CD4-positive, alpha-beta T cell treated with Interferon gamma for 1 hour (primary cell): ENCODE measurements at places on chromosomes 3 and 15.

DNA sequence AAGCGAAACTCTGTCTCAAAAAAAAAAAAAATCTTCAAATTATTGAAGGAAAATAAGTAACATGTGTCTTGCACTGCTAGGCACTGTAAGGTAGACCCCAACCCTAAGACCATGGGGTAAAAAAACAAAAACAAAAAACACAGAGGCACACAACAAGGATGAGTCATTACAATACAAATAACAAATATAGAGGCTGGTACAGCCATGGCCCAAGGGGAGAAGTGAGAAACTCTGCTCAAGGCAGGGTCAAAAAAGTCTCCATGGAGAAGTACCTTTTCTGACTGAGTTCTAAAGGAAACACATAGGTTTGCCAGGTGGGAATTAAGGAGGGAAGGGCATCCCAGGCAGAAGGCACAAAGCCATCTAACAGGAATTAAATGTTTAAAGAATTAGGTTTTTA lies 54.5 kb downstream of the TOP2B start:
- no peak for DNase-seq

GRCh38 chr15:94370936-94371285 lies 139.6 kb downstream of the MCTP2 start:
- DNase-seq, result no peak

- DNase-seq, result no peak
Observed at GRCh38 chr3:192887701-192888100, 30.0 kb downstream of the MB21D2 start.

DNA sequence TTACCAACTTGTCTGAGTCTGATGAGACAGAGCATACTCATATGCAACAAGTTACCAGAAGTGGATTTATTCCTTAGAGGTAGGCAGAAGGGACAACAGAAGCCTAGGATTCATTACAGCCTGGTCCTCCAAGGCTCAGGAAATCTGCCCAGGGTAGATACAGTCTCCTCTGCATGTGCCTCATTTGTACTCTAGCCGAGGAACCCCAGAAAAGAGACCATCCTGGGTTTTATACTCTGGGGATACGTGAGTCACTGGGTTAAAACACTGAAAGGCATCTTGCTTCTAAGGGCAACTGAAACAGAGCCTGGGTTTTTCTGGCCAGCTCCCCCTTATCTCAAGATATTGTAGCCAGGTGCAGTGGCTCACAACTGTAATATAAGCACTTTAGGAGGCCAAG lies 45.6 kb downstream of the TLNRD1 start:
- no peak for DNase-seq

DNA sequence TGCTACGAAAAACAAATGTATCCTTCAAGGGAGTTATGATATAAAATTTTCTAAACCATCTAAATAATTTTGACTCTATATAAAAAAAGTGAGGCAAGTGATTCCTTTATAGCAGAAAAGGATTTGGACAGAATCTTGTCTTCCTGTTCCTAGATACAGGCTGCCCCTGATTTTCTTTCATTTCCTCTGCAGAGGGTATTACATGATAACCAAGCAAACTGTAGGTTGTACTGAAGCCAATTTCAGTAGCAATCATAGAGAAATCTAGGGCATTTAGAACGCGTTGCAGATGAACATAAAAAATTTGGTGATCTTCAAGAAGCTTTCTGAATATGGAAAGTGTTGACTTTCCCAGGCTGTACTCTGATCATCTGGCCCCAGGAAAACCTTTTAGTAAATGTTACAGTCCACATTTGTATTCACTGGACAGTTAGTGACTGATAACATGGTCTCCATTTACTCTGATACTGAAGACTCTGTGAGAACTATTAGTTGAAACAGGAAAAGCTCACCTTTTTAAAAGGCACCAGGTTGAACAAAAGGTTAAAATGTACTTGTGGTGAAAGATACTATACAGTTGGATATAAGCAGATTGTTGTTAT lies 9.1 kb upstream of the UTS2B start:
- DNase-seq, result no peak

DNA sequence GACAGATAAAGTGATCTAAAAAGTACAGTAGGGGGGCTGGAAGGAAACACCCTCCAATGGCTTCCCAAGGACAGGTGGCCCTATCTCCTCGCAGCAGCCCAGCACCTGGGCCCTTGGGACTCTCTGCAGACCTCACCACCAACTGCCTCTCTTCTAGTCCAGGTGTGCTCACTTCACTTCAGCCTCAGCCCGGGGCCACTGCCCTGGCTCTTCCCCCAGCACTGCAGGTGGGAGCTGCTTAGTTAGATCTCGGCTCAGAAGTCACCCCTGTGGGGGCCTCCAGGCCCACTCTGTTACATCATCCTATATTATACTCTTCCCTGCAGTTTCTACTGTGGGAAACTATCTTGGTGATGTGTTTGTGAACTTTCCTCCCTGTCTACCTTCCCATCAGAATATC lies 2.0 kb downstream of the KLF15 start:
- no peak for DNase-seq

DNA sequence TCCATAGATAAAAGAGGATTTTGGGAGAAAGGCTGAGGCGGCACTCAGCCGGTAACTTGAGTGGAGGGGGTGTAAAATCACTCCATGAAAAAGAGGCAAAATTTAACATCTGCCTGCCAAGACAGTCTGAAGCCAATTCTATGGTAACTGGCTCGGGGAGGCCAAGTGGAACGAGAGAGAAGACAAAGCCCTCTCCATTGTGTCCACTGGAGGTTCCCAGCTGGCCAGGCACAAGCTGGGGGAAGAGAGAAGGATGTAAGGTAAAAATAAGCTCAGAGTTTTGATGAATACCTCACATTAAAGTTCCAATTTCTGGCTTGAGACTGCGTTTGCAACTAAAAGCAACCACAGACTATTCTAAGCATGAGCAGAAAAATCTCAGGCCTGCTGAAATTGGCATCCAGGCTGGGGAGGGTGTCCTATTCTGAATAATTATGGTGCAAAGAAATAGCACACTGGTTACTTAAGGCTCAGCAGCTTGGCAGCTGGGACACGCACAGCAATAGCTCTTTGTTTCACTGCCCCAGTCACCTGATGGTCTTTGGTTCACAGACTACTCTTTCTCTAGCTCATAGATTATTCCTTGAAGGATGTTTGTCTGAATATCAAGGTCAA lies 48.8 kb downstream of the CHRD start:
- no peak for DNase-seq

DNA sequence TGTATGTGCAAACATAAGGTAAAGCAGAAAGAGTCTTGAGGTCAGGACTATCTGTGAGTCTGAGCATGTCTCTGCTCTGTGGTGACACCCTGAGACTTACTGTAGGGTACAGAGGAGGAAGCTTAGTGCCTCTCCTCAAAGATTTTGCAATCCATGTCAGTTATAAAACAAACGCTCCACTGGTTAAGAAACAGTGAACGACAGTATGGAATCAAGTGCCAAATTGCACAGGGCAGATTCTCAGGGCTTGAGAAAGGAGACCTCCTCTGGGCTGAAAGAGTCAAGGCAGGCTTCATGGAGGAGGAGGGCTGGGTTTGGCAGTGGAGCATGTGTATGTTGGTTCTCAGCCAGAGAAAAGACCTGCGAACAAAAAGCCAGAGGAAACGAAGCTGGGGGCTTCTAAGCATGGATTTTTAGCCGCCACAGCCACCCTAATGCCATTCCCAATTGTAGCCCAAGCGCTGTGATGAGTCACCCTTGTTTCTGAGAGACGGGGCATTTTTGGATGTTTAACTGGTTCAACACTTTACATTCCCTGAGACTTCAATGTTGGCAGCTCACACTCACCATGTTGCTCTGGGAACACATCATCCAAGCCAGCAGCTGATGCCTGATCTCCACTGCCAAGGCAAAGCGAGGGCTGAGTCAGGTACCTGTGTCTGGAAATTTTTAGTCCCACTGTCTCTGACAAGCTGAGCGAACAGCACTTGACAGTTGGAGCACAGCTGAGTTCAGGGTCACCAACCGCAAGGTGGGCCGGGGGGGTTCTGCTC lies 3.4 kb upstream of the DGKG start:
- no peak for DNase-seq

GRCh38 chr3:187714404-187714979 lies 12.1 kb upstream of the RTP2 start:
- peak; percentile 60 for DNase-seq

GRCh38 chr3:123688241-123688747 lies 103.4 kb upstream of the HACD2 start:
- no peak for DNase-seq

DNA sequence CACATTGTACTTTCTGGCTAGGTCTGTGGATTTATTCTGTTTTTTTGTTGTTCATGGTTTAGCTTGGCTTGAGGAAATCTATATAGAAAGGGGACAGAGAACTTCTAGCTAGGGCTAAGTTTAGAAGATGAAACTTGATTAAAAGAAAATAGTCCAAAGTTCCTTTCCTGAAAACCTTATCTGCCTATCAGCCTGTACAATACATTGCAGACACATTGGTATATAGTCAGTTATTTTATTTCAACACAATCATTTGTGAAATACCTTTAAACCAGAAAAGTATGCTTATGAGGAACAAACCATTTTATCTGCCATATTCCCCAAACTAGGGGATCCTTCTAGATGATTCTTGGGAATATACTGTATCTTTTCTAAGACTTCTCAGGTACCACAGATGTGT lies 147.3 kb upstream of the CGNL1 start:
- no peak for DNase-seq

GRCh38 chr3:28835751-28836150 lies 445.1 kb upstream of the RBMS3 start:
- DNase-seq, result no peak

DNA sequence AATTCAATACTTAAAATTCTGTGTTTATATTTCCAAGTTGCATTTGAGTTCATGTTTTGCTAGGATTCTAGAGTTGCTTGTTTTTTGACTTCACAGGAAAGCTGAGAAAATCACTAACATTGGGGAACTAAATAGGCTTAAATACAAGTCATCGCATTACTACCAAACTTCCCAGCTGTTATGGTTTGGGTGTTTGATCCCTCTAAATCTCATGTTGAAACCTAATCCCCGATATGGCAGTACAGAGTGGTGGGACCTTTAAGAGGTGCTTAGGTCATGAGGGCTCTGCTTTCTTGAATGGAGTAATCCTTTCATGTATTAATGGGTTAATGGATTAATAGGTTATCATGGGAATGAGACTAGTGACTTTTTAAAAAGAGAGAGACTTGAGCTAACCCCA lies 77.2 kb upstream of the ARPP21 start:
- no peak for DNase-seq

- DNase-seq, result no peak
Observed at GRCh38 chr3:73332558-73332957, 271.1 kb downstream of the EBLN2 start.

DNA sequence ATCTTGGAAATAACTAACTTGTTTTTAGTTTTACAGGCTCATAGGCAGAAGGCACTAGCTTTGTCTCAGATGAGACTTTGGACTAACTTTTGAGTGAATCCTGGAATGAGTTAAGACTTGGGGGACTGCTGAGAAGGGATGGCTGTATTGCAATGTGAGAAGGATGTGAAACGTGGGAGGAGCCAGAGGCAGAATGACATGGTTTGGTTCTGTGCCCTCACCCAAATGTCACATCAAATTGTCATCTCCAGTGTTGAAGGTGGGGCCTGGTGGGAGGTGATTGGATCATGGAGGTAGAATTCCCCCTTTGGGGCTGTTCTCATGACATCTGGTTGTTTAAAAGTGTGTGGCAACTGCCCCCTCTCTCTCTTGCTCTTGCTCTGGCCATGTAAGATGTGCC lies 28.8 kb upstream of the CCDC50 start:
- no peak for DNase-seq

- DNase-seq, result no peak
Observed at GRCh38 chr15:33084661-33085060, 109.9 kb downstream of the FMN1 start.

DNA sequence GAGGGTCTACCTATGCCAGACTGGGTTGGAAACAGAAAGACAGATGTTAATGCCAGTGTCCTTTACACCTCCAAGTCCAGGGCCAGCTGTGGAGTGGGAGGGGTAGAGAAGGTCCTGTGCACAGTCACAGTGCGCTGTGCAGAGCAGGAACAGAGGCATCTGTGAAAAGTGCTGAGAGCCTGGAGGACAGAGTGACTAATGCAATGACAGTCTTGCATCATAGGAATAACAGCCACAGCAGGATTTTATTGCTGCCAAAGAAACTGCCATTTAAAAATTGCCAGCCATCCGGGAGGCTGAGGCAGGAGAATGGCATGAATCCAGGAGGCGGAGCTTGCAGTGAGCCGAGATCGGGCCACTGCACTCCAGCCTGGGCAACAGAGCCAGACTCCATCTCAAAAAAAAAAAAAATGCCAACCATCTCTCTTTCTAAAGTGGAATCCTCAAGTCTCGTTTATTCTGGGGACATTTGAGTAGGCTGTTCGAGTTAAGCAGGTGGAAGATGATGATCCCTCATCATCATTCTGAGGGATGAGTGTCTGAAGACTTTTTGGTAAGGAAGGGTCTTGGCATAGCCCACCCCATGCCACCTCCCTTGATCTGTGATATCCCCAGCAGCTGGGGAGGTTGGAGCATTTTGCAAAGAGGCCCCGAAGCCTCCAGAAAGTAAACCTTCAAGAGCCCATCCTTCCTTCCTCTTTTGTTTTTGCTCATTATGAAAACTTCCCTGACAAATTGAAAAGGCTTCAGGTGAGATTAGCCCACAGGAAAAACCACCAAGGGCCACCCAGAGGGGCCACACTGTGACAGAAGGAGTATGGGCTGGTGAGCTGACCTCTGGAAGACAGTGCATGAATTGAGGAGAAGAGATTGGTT lies 7.7 kb downstream of the CCR2 start:
- peak; percentile 48 for DNase-seq

- DNase-seq, result no peak
Observed at GRCh38 chr15:90103701-90104329, 1.5 kb upstream of the IDH2 start.

DNA sequence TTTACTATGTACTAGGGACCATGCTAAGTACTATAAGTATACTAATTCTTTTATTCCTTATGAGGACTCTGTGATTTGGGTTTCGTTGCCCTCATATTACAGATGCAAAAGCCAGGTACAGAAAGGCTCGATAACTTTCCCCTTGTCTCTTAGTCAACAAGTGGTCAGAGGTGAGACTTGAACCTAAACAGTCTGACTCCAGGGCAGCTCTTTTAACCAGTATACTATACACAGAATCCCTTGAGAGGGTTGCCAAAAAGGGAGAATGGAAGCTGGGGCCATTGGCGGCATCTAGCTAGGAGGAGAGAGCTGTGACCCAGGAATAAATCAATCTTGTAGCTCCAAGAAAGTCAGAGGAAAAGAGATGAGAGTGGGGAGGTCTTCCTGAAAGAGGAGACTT lies 92.4 kb downstream of the TOP2B start:
- no peak for DNase-seq

GRCh38 chr15:33242669-33243191 lies 48.2 kb upstream of the FMN1 start:
- DNase-seq, result no peak

GRCh38 chr15:71515375-71516186 lies 294.8 kb upstream of the NR2E3 start:
- DNase-seq, result no peak

DNA sequence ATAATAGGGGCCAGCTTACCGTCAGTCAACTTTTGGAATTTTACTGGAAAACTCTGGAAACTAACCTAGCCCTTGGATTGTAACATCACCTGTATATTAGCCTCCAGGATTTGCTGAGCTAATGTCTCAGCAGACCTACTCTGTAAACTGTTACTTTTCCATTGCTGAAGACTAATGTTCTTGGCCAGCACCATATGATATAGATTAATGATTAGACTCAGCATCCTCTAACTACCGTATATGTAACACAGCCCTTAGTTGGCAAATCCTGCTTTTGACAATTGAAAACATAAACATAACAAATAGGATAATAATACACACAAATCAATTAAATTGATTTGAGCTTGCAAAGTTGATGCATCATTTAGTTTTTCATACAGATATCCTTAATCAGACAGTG lies 26.6 kb upstream of the GBE1 start:
- no peak for DNase-seq

GRCh38 chr3:147854542-147854941 lies 445.4 kb downstream of the ZIC1 start:
- DNase-seq, result no peak
